ENCODE measurements at places on chromosomes 11 and 22.

DNA sequence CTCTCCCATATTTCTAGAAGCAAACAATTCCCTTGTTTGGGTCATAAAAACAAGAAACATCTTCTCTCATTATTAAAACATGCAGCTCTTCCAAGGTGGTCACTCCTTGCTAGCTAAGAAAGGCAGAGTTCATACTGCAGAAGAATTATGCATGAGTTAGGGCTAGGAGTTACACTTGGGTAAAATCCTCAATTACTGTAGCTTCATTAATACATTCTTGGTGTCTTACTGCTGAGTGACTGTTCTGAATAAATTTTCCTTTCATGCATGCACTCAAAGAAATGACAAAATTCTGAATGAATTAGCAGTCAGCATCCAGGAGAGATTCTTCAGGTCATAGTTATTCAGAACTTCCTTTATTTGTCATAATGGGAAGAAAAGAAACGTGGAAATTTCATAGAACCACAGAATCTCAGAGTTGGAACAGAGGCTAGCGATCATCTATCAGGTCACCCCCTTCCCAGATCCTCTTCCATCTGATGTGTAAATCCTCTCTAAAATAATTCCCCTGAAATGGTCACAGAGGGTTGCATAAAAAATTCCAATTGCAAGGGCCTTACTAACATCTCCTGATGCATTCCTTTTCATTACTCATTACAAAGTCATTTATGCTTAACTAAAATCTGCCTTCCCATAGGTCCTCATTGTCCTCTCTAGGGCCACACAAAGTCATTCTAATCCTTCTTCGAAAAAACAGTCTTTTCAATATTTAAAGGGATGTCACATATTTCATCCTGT, 771.5 kb downstream of the DLG2 start:
- DNase-seq: no peak

GRCh38 chr11:77187776-77188632, 60.0 kb downstream of the MYO7A start:
- DNase-seq: peak; percentile 76

- peak; percentile 44 for DNase-seq
These were observed 4.1 kb downstream of the MIF start for GRCh38 chr22:23898006-23898974.

DNA sequence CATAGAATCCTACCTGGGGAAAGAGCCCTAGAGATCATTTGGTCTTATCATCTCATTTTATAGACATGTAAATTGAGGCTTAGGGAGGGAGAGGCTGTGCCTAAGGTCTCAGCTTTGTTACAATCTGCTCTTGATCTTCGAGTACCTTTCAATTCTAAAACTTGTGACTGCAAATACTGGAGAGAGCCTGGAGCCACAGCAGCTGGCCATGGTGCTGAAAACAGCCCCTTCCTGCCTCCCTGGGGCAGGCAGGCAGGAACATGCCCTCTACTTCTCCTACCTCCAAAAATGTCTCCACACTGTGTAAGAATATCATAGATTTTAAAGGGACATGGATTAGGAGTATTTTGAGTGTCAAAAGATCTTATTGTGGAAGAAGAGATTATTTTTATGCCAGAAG, 52.2 kb downstream of the C22orf42 start:
- DNase-seq: no peak

GRCh38 chr11:78453140-78453935, 35.7 kb upstream of the GAB2 start:
- DNase-seq: no peak
